ENCODE measurements at places on chromosomes 16 and 17.

- no peak for DNase-seq
These were observed 123.9 kb downstream of the SDK2 start for GRCh38 chr17:73520369-73520761.

DNA sequence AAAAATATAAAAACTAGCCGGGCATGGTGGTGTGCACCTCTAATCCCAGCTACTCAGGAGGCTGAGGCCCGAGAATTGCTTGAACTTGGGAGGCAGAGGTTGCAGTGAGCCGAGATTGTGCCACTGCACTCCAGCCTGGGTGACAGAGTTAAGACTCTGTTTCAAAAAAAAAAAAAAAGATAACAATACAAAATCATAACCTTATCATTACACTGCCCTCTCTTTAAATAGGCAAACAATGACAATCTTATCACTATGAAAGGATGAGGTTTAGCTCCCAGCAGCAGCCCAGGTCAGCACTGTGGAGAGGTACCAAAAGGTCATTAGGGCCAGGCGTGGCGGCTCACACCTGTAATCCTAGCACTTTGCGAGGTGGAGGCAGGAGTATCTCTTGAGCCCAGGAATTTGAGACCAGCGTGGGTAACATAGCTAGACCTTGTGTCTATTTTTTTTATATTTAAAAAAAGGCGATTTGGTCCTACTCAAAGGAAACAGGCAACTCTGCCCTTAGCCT is 3.5 kb upstream of the DPEP2NB start:
- DNase-seq = no peak

DNA sequence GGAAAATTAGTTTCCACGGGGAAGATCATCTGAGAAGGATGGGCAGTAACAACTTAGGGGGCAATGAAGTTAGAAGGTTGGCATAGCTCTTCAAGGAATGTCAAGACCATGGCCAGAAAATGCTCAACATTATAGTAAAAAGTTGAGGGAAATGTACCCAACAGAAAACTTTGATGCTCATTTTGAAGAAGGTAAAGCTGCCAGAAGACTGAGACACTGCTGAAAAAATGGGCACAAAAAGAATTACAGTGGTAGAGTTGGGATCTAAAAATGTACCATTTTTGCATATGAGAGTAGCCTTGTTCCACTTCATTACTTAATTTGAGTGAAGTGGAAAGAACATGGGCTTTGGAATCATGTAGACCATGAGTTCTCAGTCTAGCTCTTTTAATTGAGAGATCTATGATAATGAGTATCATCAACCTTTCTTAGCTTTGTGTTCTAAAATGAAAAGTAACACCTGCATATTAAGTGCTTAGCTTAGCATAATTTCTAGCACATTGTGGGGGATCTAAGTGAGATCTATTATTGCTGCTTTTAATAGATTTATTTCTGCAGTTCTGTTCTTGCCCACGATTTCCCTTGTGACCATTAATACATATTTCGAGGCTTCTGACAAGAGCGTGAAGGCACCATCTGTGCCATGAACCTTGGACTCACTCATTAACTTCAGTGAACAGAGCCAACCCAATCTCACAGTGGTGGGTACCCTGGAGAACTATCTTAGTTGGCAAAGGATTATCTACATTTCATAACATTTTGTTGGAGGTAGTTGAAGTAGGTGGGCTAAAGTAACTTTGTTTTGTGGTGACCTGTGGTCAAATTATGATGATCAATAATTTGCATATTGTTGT is 3.0 kb downstream of the NACA2 start:
- no peak for DNase-seq

- no peak for DNase-seq
These were observed 42.3 kb downstream of the HNF1B start for GRCh38 chr17:37702598-37702997.

- DNase-seq = peak; percentile 96
These were observed 9.3 kb downstream of the CORO6 start for GRCh38 chr17:29613352-29613837.

DNA sequence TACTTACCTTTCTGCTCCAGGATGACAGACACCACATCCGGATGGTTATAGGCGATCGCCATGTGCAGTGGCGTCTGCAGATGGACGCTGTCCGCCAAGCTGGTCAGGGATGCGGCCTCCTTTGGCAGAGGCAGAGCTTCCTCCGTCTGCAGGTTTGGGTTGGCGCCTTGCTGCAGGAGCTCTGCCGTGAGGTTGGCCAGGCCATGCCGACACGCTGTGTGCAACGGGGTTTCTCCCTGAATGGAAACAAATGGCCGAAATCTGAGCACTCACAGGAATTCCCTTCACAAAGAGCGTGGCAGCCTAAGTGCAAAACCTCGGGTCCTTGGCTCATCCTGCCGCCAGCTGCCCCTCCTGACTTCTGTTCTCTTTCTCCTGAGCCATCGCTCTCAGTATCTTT is 41.8 kb downstream of the CYB5D2 start:
- DNase-seq = no peak

GRCh38 chr16:4557973-4558372 is 1.8 kb downstream of the C16orf96 start:
- DNase-seq = no peak

GRCh38 chr17:39929646-39930407 is 2.3 kb downstream of the LRRC3C start:
- no peak for DNase-seq

Data from mucosa of gallbladder (tissue), 1 donor.